ENCODE measurements at places on chromosomes 11 and 22. TPM values are rescaled to one million over a fixed set of nuclear protein-coding genes. Genes with fewer than 3 reads are reported as not detected.

DNA sequence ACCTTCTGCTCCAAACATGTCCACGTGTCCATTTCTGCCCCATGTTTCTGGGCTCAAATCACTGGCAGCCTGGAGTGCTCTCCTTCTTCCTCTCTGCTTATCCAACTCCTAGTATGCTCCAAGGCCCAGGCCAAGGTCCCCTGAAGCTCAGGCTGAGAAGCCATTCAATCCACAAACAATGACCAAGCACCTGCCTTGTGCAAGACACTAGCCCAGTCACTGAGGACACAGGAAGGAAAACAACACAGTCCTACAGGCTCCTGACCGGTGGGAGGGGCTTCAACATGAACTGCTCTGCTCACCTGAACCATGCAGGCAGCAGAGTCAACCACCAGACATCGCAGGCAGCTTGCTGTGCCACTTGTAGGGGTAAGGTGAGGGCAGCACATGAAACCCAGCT lies 93.6 kb downstream of the RPL27A start:
- H3K4me1 ChIP-seq = peaks cover 5% of the 10 kb centered on the region
- no peak overlapping the region for H3K27ac ChIP-seq
- DNase-seq = no peak

The BACE1 gene
- total RNA-seq = 0.96 TPM

GRCh38 chr11:87477321-87477720 lies 439.6 kb downstream of the TMEM135 start:
- no peak overlapping the region for H3K27ac ChIP-seq
- H3K4me1 ChIP-seq = no peaks in the 10 kb centered on the region
- H3K36me3 ChIP-seq = no peaks in the 10 kb centered on the region
- H3K4me3 ChIP-seq = no peak overlapping the region
- H3K27me3 ChIP-seq = peaks cover 2% of the 10 kb centered on the region

GRCh38 chr11:104151404-104152204 lies 12.3 kb downstream of the PDGFD start:
- H3K4me3 ChIP-seq = no peak overlapping the region
- no peaks in the 10 kb centered on the region for H3K27me3 ChIP-seq
- DNase-seq = no peak

DNA sequence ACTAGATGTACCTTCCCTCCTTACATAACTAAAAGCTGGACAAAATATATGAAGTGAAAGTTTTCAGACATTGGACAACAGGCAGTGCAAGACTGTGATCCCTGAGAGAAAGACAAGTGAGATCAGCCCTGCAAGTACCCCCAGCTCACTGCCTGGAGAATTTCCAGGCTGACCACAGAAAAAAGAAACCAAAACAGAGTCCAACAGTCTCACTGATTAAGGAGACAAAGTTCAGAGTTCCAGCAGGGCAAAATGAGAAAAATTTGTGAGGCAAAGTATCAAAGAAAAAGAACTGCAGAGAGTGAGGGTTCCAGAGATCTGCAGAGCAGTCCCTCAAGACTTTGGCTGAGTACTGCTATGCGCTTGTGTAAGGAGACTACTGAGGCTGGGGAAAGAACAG lies 47.3 kb upstream of the TMEM45B start:
- DNase-seq = no peak
- H3K27me3 ChIP-seq = peaks cover 8% of the 10 kb centered on the region

DNA sequence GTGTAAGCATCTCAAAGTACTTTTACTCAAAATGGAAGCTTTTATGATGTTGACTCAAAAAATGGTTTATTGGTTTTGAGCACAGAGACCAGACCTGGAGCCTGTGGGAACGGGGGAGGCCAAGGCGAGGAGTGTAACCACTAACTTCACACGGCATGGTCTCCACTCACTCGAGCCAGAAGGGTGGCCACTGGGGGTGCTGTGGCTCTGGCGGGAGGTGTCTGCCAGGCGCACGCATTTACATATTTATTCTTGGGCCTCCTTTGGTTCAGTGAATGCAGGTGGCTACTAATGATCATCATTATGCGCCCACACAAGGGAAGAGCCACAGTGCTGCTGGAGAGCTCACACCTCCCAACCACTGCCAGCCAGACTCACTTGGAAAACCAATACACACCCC lies 64.6 kb downstream of the FLRT1 start:
- no peaks in the 10 kb centered on the region for H3K4me1 ChIP-seq
- H3K36me3 ChIP-seq = no peaks in the 10 kb centered on the region
- H3K27me3 ChIP-seq = no peaks in the 10 kb centered on the region
- no peak for DNase-seq
- no peak overlapping the region for H3K27ac ChIP-seq
- H3K4me3 ChIP-seq = no peak overlapping the region

The PPARA gene
- 13.4 TPM for total RNA-seq

GRCh38 chr11:19395050-19395449 lies 154.3 kb upstream of the E2F8 start:
- H3K4me3 ChIP-seq = no peak overlapping the region
- H3K36me3 ChIP-seq = no peaks in the 10 kb centered on the region
- H3K27ac ChIP-seq = no peak overlapping the region
- DNase-seq = no peak
- peaks cover 1% of the 10 kb centered on the region for H3K27me3 ChIP-seq
- peaks cover 8% of the 10 kb centered on the region for H3K4me1 ChIP-seq

The FAT3 gene
- total RNA-seq = not detected

GRCh38 chr11:1151366-1152315 lies 6.1 kb upstream of the MUC5AC start:
- H3K36me3 ChIP-seq = no peaks in the 10 kb centered on the region
- no peak overlapping the region for H3K4me3 ChIP-seq
- no peak overlapping the region for H3K27ac ChIP-seq
- H3K4me1 ChIP-seq = peaks cover 3% of the 10 kb centered on the region

- no peak overlapping the region for H3K4me3 ChIP-seq
- DNase-seq = no peak
- H3K4me1 ChIP-seq = no peaks in the 10 kb centered on the region
- H3K36me3 ChIP-seq = no peaks in the 10 kb centered on the region
- H3K27me3 ChIP-seq = peaks cover 1% of the 10 kb centered on the region
These were observed 134.4 kb upstream of the NCAM1 start for GRCh38 chr11:112826788-112827187.

DNA sequence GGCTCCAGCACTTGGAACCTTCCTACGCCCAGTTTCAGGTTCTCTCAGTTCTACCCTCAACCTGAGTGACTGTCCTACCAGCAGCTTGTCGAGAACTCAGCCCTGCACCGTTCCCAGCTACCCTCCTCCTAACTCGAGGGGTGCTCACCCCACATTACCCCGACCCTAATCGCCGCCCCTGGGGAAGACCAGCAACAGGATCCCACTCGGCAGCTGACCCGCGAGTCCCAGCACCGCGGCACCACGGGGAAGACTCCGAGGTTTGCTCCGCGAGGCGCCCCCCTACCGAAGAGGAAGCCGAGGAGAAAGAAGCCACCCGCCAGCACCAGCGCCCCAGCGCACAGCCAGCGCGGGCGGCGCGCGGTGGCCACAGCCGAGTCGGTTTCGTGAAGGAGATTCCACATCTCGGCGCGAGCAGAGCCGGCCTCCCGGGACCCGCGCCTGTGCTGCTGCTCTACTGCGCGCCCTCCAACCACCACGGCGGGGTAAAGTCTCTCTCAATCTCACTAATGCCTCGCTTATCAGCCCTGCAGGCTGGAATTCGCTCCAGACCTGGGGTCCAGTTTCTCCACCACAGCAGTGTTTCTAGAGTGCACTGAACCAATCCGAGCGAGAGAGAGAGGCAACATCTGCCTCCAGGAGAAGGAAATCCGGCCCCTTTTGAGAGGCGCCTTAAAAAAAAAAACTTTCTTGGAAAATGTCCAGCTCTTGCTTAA lies at the start of gene FOLH1:
Gene FOLH1 (minus strand): TSS at position 597 of the 716 bp plus-strand sequence. CDS start 193 bp downstream, at position 404.
- H3K4me3 ChIP-seq = no peak within 1 kb of the TSS
- H3K27ac ChIP-seq = no peak within 1 kb of the TSS

DNA sequence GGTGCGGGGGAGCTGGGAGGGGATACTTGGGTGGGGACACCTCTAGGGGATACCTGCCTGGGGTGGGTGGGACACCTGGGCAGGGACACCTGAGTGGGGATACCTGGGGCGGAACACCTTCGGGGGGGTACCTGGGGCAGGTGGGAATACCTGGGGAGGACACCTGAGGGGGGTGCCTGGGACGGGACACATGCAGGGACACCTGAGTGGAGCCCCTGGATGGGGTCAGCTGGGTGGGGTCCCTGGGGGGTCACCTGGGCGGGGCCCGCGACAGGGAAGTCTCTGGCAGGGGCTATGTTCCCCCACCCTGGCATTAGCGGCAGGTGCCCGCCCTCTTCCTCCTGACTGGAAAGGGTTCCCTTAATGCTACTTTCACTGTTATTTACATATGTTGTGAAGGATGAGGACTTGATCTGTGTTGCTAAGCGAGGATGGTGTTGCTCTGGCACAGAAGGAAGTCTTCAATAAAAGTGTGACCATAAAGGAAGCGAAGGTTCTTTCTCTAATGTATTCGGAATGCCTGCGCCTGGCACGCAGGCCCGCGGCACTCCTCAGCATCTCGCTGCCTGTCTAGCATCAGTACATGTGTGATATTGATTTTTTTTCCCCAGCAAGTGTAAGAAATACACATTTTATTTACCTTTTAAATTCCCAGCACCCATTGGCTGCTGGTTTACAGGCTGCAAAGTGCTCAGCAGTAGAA lies 801.7 kb downstream of the BRD1 start:
- no peak overlapping the region for H3K4me3 ChIP-seq
- H3K36me3 ChIP-seq = no peaks in the 10 kb centered on the region
- H3K4me1 ChIP-seq = no peaks in the 10 kb centered on the region
- no peak overlapping the region for H3K27ac ChIP-seq

DNA sequence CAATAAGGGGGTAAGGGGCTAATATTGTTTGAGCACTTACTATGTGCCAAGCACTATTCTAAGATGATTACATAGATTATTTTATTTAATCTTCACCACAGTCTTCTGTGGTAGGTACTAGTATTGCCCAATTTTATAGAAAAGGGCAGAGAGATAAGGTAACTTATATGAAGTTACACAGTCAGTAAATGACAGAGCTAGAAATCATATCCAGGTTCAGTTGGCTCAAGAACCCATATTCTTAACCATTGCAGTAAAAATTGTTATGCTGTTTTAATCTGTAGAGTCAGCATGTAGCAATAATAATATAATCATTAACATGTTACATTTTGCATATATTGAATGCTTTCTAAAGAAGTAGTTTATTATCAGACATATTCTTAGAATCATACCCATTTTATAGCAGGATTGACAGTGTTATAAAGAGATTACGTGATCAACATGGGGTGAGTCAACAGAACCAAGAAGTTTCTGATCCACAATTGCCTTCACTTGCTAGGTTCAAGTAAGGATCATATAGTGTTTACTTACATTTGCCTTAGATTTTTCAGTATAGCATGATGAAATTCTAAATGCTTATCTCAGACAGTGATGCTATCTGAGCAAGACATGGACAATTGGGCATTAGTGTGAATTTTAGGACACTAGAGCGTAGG lies 46.4 kb downstream of the CSTPP1 start:
- peaks cover 5% of the 10 kb centered on the region for H3K36me3 ChIP-seq
- no peaks in the 10 kb centered on the region for H3K27me3 ChIP-seq
- H3K27ac ChIP-seq = no peak overlapping the region
- H3K4me1 ChIP-seq = peaks cover 10% of the 10 kb centered on the region

The WNT11 gene
- total RNA-seq = 0.20 TPM

The MMP8 gene
- total RNA-seq = not detected

The CHRM1 gene
- total RNA-seq = not detected

The CLDN5 gene
- total RNA-seq = not detected

- H3K27me3 ChIP-seq = no peaks in the 10 kb centered on the region
- H3K4me3 ChIP-seq = no peak overlapping the region
- H3K36me3 ChIP-seq = no peaks in the 10 kb centered on the region
- no peak overlapping the region for H3K27ac ChIP-seq
- DNase-seq = no peak
These were observed 162.9 kb downstream of the DLG2 start for GRCh38 chr11:85464283-85464682.

GRCh38 chr22:39543095-39543494 lies 10.5 kb upstream of the RPS19BP1 start:
- H3K4me3 ChIP-seq = no peak overlapping the region
- H3K4me1 ChIP-seq = peaks cover 26% of the 10 kb centered on the region
- no peak for DNase-seq
- peaks cover 36% of the 10 kb centered on the region for H3K27me3 ChIP-seq

The OR4C16 gene
- total RNA-seq = not detected

The NUP160 gene
- total RNA-seq = 52.9 TPM

The OR52I1 gene
- total RNA-seq = not detected

The SYCE3 gene
- total RNA-seq = 0.58 TPM

- H3K27me3 ChIP-seq = peaks cover 63% of the 10 kb centered on the region
- DNase-seq = peak; percentile 24
- H3K36me3 ChIP-seq = no peaks in the 10 kb centered on the region
- peaks cover 22% of the 10 kb centered on the region for H3K4me1 ChIP-seq
These were observed 4.0 kb upstream of the WNT11 start for GRCh38 chr11:76209973-76210930.

The CASP4 gene
- 138 TPM for total RNA-seq

- DNase-seq = no peak
- no peaks in the 10 kb centered on the region for H3K36me3 ChIP-seq
- H3K27ac ChIP-seq = no peak overlapping the region
These were observed 9.2 kb upstream of the PHF21A start for GRCh38 chr11:46130286-46130940.

Measured in activated CD4-positive, alpha-beta memory T cell treated with anti-CD3 and anti-CD28 coated beads, Interleukin-2, amount 10 ng/mL, durations not matched to agents 7 days and 5 days (primary cell).